ENCODE measurements at places on chromosomes 2 and 18.

- DNase-seq: no peak
These were observed 44.2 kb upstream of the TAF1B start for GRCh38 chr2:9799011-9799596.

DNA sequence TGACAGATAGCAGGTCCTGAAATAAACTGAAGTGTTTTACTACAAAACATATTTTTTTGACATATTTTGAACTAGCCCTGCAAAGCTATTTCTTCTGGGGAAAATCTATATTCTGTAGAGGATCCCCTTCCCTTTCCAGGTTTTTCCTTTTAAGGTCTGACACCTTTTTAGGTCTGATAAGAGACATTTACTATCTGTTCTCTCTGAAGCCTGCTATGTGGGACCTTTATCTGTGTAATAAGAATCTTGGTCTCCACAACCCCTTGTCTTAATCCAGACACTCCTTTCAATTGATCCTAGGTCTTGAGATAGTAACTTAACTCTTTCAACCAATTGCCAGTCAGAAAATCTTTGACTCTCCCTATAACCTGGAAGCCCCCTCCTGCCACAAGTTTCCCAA is 5.5 kb upstream of the PDK1 start:
- no peak for DNase-seq

DNA sequence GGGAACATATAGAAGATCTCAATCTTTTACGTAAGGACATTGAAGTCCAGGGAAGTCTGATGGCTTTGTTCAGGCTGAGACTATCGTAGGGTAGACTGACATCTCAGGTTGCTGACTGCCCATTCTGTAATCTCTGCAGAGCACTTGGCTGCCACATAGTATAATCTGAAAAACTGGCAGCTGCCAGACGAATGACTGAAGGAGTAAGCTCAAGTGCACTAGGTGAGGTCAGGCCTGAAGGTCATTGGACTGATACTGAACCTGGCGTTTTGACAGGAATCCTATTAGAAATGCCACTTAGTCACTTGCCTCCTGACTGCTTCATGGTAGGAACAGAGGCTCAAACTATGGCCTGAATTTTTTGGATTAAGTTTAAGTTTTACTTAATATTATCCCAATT is 23.5 kb downstream of the GPD2 start:
- no peak for DNase-seq

DNA sequence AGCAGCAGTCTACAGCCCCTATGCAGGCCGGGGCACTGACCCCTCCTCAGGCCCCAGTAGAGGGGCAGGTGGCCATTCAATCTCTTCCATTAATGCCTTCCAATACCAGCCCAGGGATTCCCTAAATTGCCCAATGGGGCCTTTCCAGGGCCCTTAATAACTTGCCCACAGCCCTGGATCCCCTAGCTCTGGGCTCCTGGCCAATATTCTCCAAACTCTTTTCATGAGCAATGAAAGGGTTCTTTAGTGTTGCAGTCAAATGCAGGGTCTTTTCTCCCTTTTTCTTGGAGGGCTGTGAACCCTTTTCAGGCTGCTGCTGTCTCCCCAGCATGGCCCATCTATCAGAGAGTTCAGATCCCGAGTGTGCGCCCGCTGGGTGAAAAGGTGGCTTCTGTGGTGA is 41.3 kb upstream of the SLC1A4 start:
- no peak for DNase-seq

DNA sequence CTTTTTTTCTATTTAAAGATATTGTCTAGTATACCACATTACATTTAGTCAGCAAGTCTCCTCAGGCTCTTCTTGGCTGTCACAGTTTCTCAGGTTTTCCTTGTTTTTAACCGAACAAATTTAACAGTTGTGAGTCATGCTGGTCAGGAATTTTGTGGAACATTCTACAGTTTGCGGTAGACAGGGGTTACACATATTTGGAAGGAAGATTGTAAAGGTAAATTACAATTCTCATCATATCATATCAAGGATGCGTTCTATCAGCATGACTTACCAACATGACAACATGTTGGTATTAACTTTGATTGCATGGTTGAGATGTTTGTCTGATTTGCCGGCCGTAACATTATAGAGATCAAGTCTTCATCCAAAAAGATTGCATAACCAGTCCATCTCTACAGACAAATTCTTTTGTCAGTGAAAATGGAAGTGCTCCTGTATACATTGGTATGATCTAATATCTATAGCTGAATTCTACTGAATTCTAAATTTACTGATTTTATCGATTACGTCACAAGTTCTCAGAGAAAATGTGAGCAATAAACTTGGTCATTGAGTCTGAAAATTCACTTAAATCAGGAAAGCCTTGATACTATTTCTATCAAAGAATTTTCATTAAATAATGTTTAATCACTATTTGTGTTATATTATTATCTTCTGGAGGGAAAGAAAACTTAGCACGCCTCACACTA is 664.4 kb upstream of the SLC8A1 start:
- no peak for DNase-seq

GRCh38 chr18:75277610-75277928 is 67.0 kb downstream of the TSHZ1 start:
- no peak for DNase-seq

DNA sequence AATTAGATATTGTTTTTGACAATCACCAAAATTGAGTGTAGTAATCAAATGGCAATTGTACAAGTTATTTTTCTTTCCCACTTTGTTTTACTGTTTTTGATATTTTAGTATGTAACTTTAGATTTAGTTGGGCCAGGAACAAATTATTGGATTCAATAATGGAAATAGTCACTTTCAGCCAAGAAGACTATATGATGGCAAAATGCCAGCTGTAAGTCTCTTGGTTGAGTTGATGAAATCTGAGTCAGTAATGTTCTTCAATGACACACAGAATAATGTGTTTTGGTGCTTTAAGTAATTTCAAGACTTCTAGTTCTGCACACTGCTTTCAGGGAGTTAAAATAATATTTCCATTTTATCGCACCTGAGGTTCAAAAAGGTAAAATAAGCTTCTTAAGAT is 2022.0 kb upstream of the CELF4 start:
- no peak for DNase-seq

DNA sequence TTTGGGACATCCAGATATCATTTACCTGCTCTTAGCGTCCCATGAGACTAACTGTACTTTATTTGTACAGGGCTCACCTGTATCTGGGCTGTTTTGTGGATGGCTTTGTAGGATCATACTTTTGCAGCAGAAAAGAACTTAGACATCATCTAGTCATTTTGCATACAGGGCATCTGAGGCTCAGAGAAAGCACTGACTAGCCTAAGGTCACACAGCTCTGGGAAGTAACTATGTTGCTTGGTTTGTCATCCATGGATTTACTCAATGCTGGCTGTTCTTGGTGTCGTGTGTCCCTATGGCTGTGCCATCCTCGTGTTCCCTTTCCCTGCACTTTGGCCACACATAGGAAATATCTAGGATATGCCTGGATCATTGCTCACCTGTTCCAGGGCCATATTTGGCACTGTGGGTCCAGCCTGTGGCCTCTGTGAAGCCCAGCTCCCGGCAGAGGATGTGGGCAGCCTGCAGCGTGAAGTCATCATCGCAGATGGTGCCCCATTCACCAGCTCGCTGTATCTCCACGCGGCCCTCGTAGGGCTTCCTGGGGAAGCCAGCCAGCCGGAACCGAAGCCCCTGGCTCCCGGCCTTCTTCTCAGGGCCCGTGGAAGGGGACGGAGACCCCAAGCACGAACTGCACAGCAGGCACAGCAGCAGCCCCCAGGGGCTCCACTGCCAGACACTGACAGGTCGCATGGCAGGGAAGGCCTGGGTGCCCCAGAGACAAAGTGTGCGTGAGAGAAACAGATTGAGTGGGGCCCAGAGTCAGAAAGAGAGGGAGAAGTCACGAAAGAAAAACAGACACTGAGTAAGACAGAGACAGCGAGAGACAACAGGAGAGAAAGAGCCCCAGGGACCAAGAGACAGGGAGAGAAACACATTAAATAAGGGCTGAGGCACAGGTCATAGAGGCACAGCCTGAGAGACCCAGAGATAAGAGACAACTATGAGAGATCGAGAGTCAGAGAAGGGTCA is 1.5 kb downstream of the LOXL3 start:
- no peak for DNase-seq

- DNase-seq: no peak
These were observed 611 bp downstream of the ZNF512 start for GRCh38 chr2:27583390-27583915.

GRCh38 chr2:144366825-144367429 is 153.0 kb downstream of the ZEB2 start:
- no peak for DNase-seq

- DNase-seq: no peak
These were observed 104.2 kb downstream of the TPGS2 start for GRCh38 chr18:36724591-36725001.
